Activated T-helper 9 cell treated with anti-CD3 and anti-CD28 coated beads, Interleukin-2, amount 50 U/mL, for 16 hours (primary cell): ENCODE measurements at places on chromosomes 13 and 19.
A peak's percentile ranks its signal among the peaks of the same experiment; 100 is the strongest.

DNA sequence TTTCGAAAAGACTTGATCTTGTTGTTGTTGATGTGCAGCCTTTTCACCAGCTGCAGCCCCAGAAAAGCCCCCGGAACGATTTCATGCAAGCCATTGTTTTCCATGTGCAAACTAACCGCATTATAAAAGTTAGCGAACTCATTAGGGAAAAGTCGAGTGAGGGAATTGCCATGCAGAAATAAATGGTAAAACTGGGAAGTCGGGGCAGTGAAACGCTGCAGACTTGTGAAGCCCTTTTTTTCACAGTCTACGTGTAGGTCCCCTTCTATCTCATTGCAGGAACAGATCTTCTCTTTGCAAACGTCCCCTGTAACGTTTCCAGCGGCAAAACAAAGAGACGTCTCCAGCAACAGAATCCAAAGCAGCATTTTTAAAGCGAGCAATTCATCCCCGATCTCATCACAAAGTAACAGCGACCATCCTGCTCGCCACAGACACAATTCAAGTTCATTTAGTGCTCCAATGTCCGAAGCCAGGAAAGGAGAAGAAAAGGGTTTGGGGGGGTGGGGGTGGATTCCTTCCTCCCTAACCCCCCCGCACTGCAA, 1.1 kb downstream of the SLITRK1 start:
- no peak for DNase-seq

DNA sequence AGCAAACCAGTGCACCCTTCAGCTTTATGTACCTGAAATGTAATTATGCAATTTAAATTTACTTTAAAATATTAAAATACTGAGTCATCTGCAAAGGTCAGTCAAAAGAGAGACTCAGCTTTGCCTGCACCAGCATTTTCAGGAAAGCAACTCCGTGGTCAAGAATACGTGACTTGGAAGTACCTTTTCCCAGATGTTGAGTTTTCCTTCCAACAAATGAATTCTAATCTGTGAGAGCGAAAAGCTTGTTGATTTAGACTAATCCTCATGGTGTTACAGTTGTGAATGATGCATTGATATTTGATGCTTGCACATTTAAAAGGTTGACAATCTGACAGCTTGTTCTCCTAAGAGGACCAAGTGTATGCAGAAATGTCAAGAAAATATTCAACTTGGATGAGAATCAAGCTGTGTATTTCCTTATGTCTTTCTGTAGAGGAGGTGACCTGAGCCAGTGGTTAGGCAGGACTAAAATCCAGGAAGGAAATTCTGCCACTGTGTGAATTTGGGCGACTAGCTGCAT, 270.4 kb downstream of the ABCC4 start:
- DNase-seq: no peak

GRCh38 chr19:55075371-55075998, at the start of gene EPS8L1:
TSS of gene EPS8L1 (plus strand) at chr19:55075869. CDS start at chr19:55076445, 576 bp downstream.
- DNase-seq: no peak

DNA sequence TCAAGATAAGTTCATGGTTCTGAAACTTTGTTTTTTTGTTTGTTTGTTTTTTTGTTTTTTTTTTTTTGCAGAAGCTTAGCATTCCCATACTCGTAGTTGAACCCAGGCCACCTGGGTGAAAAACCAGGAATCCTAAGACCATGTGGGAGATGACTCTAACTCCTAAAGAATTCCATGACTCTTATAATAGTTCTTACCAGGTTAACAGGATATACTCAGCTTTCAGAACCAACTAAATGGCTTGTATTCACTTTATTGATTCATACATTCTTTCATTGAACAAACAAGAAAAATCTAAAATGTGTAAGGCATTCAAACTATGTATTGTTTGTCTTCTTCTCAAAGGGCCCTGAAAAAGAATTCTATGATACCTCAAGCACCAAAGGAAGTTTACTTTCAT, 40.5 kb upstream of the KLF5 start:
- no peak for DNase-seq

- DNase-seq: peak; percentile 3
These were observed at the start of gene ZNF154 for GRCh38 chr19:57708641-57709361. TSS of gene ZNF154 (minus strand) at chr19:57709204. CDS start at chr19:57708971, 233 bp downstream.

- DNase-seq: no peak
These were observed 8.9 kb upstream of the ELF1 start for GRCh38 chr13:41028051-41028450.

- no peak for DNase-seq
These were observed 3.6 kb downstream of the CDC42EP5 start for GRCh38 chr19:54469496-54469934.

GRCh38 chr19:56956503-56957226, 116.1 kb upstream of the PEG3 start:
- no peak for DNase-seq

DNA sequence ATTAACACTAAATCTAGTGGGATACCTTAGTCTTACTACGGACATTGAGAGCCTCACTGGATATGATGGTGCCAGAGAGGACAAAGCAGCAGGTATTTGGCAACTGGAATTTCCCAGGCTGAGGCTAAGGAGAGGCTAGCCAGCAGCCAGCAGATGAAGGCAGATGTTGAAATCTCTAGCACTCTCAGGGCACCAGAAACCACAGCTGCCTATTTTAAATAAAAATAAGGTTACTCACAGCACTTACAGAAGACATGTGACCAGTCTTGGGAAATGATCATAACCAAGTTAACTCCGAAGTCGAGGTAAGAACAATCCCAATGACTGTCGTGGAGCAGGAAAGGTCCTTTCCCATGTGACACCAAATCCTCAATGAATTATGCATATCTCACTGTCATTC, 1726.0 kb downstream of the EFNB2 start:
- no peak for DNase-seq

- DNase-seq: no peak
These were observed 42.9 kb downstream of the ZNF506 start for GRCh38 chr19:19778666-19779065.

DNA sequence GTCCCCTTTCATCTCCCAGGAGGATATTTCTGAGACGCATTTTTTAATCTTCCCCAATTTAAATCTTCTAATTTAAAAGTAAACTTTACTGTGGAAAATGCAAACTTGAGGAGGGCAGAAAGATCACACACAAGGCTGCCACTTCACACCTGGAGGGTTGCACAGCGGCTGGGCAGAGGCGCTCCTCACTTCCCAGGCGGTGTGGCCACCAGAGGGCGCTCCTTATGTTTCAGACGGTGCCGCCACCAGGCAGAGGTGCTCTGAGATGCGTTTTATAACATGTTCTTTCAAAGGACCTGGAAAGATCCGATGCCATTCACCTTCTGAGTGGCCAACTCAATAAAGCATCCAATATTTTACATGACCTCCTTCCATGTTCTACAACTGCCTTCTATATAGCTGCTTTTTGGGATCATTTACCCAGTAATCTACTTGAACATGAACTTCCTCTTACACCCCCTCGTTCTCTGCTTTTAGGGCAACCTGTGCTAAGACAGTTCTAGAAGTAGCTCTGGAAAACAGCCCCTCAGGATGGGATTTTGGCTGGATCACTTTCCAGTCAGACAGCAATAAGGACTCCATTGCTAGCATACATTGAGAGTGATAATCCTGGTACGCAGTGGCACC, 14.8 kb upstream of the MTUS2 start:
- DNase-seq: no peak
